Activated CD4-positive, alpha-beta T cell treated with anti-CD3 and anti-CD28 coated beads, Interleukin-2, amount 50 U/mL, for 16 hours (primary cell): ENCODE measurements at places on chromosomes 11 and 22.

GRCh38 chr22:33835265-33835664, 85.0 kb downstream of the LARGE1 start:
- DNase-seq = no peak

DNA sequence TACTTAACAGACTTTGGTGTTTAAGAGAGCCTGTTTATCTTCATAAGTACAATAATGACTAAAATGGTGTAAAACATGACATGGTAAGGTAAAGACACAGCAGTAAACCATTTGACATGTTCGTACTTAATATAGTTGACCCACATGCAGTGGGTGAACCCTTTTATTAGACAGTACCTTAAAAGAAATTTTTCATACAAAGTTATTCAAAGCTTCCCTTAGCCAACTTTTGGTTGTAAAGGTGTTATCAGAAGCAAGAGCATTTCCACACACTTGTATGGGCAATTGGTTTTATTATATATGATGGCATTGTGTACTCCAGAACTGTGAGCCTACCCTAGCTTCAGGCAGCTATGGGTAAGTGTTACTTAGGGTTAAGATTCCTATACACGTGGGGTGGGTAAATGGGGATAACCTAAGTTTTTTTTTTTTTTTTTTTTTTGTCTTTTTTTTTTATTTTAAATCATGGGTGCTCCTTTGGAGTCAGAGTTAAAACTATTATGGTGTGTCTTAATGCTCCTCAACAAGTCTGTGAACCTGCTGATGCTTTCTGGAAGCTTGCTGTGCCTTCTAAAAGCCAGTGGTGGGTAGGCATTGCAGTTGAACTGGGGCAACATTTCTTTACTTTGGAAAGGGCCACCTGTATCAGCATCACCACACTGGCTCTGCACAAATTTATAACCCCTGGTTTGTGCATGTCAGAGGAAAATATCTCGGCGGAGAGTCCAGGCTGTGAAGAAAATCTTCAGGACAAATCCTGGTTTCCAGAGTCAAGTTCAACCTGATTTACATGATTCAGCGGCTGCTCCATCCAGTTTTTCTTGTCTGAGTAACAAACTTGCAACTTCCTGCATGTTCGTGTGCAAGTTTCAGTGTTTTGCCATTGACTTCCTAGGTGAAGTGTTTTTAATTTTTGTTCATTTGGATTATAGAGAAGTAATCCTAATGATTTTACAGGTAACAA, 3.3 kb downstream of the PCF11 start:
- DNase-seq = no peak

DNA sequence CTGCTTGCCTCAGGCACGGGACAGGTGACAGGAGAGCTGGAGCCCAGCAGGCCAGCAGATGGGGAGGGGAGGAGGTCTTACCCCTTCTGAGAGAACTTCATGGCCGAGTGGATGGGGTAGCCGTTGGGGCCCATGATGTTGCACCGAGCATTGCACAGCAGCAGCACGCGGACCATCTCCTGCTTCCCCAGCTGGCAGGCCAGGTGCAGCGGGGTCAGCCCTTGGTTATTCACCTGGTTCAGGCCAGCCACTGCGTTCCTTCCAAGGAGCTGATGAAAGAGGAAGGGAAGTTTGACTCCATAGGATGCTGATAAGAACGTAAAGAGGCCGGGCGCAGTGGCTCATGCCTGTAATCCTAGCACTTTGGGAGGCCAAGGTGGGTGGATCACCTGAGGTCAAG, 29.4 kb upstream of the BAIAP2L2 start:
- no peak for DNase-seq

DNA sequence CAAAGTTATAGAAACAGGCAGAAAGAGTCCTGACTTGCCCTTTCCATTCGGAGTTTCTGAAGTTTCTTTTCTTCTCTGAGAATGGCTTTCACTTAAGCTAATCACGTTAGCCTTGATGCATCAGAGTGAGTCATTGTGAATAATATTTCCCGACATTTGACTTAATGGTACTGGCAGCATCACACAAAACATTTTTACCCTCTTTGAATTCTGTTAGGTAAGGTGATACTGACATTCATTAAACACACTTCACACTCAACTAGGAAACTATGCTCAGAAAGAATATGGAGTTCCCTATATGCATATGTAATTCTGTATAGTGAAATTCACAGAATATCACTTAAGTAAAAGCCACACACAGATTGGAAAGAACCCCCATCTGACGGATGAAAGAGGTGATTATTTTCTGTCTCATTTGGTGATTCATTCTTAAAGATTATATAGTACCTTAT, 120.8 kb upstream of the ARHGAP20 start:
- peak; percentile 10 for DNase-seq

GRCh38 chr11:123560006-123560405, 94.4 kb downstream of the SCN3B start:
- DNase-seq = peak; percentile 18

DNA sequence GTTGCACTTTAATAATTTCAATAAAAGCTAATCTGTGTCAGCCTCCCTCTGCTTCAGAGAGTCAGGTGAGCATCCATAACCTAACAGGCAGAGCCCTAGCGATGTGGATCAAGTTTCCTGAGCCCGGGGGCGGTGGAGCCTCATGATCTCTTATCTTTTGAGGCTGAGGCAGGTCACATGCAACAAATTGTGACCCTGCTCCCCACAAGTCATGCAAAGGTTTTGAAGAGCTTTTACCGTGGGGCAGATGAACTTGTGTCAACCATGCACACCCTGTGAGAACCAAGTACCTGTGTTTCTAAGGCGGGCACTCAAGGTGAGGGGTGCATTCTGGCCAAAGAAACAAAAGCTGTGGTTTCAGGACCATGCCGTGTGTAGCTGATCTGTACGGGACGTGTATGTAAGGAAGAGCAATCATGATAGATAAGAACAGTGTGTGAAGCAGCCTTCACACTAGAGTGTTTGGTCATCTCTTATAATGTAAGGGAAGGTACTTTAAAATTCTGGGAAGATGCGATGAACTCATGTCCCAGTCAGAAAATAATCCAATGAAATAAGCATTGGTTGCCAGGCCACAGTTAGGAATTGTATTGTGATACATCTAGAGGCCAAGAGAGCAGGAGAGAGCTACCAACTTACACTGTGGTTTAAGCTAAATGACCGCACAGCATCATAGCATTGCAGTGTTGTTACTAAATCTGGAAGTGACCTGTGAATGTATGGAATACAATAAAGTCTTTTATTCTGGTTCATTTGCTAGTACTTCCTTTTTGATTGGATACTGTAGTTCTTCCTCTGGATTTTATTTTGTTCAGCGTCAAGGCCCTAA, 49.8 kb downstream of the DKK3 start:
- DNase-seq = no peak

DNA sequence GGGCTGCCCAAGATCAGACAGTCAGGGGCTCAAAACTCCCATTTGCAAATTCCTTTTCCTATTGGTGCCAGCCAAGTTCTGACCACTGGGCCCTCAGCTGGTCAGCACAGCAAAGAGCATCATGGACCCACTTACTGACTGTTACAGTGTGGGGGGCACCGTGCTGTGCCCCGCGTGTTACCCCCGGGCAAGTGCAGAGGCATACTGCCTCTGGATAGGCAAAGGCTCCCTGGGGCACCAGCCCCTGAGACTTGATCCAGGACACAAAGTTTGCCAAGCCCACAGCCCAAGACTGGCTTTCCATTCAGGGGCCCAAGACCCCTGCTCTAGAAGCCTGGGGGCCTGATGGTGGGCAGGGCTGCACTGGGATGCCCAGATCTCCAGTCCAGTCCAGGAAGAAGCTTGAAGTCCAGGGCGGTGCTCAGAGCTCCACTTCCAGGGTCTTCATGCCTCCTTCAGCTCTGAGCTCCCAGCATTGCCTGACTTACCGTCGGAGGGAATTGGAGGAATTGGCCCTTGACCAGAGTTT, 6.6 kb downstream of the LRRC32 start:
- no peak for DNase-seq

- no peak for DNase-seq
These were observed 39.8 kb upstream of the PRSS23 start for GRCh38 chr11:86760577-86760976.

GRCh38 chr11:110077831-110078325, 15.3 kb upstream of the ZC3H12C start:
- peak; percentile 92 for DNase-seq

GRCh38 chr11:13338019-13338426, 60.4 kb downstream of the BMAL1 start:
- DNase-seq = peak; percentile 51

GRCh38 chr22:48760481-48761390, 1066.9 kb downstream of the BRD1 start:
- DNase-seq = no peak

DNA sequence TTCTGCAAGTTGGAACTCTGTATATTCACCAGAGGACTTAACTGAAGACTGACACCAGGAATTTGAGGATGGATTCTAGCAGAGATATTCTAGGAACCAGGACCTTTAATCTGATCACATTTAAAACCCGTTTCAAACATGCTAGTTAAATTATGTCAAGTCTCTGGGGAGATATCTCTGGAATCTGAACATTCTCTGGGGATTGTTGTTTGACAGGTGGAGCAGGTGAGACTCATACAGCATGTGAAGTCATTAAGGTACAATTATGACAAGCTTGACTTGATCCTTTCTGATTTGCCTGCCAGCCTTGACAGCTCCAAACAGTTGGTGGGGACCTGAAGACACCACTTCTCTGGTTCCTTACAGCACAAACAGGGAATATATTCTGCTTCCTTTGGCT, 100.3 kb downstream of the FAT3 start:
- no peak for DNase-seq

DNA sequence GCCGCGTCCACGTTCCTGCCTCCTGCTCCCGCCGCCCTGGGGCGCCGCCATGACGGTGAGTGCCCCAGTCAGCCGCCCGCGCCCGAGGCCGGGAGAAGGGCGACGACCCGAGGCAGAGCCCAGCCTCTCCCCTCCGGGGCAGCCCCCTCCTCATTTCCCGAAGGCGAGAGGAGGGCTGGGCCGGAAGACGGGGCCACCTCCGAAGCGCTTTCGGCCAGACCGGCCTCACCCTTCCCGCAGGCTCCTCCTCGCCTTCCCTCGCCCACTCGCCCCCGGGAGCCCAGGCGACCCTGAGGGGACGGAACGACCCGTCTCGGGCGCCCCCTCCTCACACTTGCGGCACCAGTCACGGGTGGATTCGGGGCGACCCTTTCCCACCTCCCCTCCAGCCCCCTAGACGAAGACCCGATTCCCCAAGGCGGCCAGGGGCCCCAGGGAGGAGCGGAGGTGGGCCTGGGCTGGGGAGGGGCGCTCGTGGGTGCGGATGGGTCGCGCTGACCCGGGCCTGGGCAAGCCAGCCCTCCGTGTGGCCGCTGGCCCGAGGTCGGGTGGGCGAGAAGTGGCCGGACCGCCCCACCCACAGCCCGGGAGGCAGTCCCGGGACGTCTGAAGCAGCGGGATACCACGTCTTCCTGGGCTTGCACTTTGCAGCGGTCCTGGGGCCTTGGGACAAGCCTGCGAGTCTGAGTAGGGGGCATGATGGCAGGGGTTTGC, 49.7 kb downstream of the TRIOBP start:
- DNase-seq = no peak

GRCh38 chr11:37973941-37974340, 1375.9 kb upstream of the RAG2 start:
- DNase-seq = no peak

DNA sequence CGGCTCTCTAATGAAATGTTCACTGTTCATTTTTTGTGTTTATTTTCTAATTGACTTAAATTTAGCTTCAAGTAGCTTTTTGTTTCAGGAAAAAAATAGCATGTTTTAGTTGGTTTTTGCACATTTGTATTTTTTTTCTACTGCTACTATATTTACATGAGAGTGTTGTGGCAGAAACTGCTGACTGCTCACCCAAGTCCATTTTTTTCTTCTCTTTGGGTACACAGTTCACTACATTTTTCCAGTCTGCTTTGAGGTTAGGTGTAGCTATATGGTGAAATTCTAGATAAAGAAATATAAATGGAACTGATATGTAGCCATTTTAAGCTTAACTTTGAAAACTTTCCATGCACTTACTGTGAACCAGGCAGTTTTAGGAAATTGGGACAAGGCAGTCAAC, 216.7 kb upstream of the C11orf87 start:
- no peak for DNase-seq

- DNase-seq = no peak
These were observed 96.3 kb downstream of the PLEKHA7 start for GRCh38 chr11:16917941-16918340.

DNA sequence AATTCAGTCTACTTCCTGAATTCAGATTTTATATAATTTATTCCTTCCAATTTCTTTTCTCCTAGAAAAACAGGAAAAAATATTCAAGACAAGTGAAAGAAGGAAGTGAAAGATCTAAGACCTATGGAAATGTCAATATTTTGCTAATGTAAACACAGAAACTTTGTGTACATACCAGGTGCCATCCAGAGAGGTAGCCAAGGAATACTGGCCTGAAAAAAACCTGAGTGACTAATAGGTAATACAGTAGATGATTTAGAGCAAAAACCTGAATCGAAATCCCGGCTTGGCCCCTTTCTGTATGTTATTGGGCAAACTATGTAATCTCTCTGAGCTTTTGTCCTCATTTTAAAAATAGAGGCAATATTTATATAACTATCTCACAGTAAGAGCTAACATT, 59.2 kb upstream of the FSHB start:
- DNase-seq = no peak
